ENCODE measurements at places on chromosomes 6 and 20.

GRCh38 chr6:107304421-107305025, 154.8 kb downstream of the PDSS2 start:
- no peak for DNase-seq

DNA sequence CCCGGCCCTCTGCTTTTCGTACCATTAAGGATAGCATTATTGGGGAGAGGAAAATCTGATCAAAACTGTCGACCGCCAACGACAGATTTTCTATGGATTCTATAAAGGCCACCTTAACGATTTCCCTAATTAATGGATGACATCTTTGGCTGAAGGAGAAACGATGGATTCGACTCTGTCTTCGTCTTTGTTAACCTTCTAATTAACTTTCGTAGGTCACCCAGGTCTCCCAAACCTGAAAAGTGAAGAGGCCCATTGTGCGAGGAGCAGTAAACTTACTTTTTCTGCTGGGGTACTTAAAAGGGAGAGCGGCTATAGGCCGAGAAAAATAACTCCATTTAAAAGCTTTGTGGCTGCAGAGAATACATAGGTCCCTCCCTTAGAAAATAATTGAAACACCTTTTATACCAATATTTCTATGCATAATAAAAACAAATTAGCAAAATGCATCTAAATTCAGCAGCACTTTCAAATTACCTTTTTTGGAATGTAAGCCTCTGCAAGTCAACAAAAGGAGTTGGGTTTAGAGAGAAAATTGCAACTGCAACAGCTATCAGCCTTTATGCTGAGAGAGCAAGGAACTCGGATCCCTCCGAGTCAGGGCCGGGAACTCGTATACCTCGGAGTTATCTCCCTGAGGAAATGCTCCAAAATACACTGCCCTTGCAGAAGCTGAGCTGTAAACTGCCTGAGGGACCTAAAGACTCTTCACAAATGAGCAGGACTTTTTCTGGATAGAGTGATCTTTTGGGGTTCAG, 31.4 kb upstream of the NR2E1 start:
- DNase-seq, result no peak

GRCh38 chr6:62229231-62229630, 56.8 kb downstream of the KHDRBS2 start:
- DNase-seq, result no peak

- DNase-seq, result no peak
Measured at GRCh38 chr20:22449188-22449973, 135.0 kb downstream of the FOXA2 start.

- DNase-seq, result no peak
Measured at GRCh38 chr20:57582432-57583288, 21.8 kb downstream of the PCK1 start.

DNA sequence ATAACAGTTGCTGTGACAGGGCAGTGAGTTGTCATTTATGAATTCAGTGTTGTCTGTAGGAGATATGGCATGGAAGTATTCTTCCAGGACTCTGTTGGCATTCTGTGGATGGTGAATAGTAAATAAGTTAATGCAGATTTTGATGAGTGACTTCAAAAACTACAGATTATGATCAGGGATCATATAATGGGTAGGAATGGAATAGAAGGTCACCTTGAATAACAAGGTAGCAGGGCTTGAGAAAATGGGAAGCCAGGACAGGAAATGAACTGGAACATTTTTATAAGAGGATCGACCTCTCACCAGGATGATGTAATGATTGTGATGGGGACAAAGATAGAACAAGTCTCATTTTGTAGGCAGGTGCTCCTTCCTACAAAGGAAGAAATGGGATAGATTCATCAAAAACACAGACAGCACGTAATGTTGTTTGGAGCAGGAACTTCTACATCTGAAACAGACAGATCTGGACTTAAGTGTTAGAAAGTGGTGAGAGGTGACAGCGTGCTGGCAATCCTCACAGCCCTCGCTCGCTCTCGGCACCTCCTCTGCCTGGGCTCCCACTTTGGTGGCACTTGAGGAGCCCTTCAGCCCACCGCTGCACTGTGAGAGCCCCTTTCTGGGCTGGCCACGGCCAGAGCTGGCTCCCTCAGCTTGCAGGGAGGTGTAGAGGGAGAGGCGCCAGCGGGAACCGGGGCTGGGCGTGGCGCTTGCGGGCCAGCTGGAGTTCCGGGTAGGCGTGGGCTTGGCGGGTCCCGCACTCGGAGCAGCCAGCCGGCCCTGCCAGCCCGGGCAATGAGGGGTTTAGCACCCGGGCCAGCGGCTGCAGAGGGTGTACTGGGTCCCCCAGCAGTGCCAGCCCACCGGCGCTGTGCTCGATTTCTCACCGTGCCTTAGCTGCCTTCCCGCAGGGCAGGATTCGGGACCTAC, 30.8 kb upstream of the SSR1 start:
- DNase-seq, result no peak

GRCh38 chr6:34349211-34349610, 43.3 kb downstream of the NUDT3 start:
- no peak for DNase-seq

- no peak for DNase-seq
Measured at GRCh38 chr6:136772685-136773472, 19.4 kb downstream of the MAP3K5 start.

DNA sequence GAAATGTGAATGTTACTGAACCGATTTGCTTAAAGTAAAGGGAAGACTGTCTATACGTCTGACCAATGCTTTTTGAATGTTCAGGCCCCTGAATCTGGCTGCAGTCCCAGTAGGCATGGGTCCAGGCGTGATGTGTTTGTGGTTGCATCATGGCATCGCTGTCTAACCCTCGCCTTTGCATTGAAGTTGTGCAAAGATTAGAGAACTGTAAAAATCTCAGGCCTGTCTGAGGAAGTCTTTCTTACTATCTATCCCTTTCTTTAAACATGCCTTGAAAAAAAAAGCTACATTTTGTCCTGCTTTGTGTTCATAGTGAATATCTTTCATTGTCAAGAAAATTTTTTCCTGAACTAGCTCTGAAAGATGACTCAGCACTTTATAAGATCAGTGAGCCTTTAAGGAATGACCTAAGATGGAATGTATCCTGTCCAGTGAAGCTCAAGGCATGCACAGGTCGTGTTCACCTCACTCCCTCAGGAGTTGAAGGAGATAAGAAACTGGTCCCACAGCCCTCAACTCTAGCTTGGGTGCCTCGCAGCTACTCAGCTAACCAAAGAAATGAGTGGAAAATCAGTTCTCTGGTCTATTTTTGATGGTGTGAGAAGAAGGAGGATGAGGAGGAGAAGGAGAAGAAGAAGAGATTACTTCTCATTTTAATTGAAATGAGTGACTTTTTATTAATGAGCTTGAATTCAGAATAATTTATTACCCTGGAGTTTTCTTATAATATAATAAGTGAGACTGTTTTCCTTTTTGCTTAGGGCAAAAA, 48.6 kb downstream of the TPD52L1 start:
- DNase-seq, result no peak

GRCh38 chr6:159110013-159110412, 59.2 kb upstream of the FNDC1 start:
- DNase-seq, result no peak

GRCh38 chr20:18832546-18833200, 19.1 kb downstream of the SCP2D1 start:
- no peak for DNase-seq

DNA sequence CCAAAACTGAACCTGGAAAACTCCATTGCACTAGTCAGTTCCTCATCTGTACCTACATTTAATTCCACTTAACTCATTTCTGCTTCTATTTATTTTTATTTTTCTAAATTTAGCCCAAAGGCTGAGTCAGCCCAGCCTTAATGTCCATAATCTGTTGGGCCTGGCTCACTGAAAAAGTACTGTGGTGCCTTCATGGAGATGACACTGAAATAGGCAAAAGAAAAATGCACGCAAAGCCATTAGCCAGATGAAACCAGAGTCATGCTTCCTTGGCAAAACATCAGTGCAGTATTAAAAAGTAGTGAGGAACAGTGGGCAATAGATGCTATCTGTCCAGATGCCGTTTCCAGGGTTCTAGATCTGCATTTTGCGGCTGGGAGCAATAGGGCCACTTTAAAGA, 14.7 kb upstream of the PLCB4 start:
- DNase-seq, result no peak

DNA sequence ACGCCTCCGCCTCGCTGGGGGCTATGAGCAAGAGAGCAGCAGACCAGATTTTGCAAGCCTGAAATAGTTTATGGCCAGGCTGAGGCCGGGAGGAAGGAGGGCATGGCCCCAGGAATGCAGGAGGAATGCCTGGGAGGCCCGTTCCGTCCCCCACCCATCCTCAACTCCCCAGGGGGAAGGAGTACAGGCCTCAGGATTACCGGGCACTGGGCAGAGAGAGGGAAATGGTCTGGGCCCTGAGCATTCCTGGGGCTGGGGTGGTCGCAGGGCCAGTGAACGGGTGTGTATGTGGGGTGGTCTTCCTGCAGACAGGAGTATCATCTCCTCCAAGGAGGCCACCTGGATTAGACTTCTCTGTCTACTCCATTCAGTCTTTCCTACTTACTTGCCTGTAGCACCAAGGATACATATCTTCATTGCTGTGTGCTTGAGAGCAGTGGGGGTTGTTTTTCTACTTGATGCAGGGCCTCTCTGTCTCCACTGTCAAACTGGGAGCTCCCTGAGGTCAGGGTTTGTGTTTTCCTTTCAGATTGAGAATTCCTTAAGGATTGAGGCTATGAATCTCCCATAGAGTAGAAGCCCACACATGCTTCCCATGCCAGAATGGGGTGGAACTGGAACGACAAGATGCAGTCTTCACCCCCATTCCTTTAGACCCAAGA, 81.3 kb downstream of the VEGFA start:
- DNase-seq, result no peak

Measured in stimulated activated CD4-positive, alpha-beta T cell treated with anti-CD3 and anti-CD28 coated beads, Interleukin-4, amount 100 ng/mL, for 4 hours (primary cell).